ENCODE measurements at places on chromosomes 16 and 17. TPM values are rescaled to one million over a fixed set of nuclear protein-coding genes. Genes with fewer than 3 reads are reported as not detected.

VMO1 gene
- 1.6 TPM for polyA plus RNA-seq

USP43 gene
- 0.46 TPM for polyA plus RNA-seq

CA10 gene
- polyA plus RNA-seq: 6.2 TPM

ZNF469 gene
- not detected for polyA plus RNA-seq

ARL5C gene
- polyA plus RNA-seq: not detected

TUBG1 gene
- polyA plus RNA-seq: 22.3 TPM

GSG1L gene
- not detected for polyA plus RNA-seq

SLC7A6 gene
- polyA plus RNA-seq: 36.0 TPM

FN3K gene
- 6.0 TPM for polyA plus RNA-seq

ACSF2 gene
- not detected for polyA plus RNA-seq

ZNF768 gene
- 56.5 TPM for polyA plus RNA-seq

YBX2 gene
- polyA plus RNA-seq: 2.1 TPM

CIITA gene
- polyA plus RNA-seq: not detected

PRRT2 gene
- 105 TPM for polyA plus RNA-seq

EVI2B gene
- not detected for polyA plus RNA-seq

TOX3 gene
- 2.8 TPM for polyA plus RNA-seq
